ENCODE measurements at places on chromosomes 13 and 19. TPM values are rescaled to one million over a fixed set of nuclear protein-coding genes. Genes with fewer than 3 reads are reported as not detected.

The COX6B2 gene
- total RNA-seq: 0.16 TPM

The JSRP1 gene
- 0.40 TPM for total RNA-seq

The ATP4A gene
- total RNA-seq: not detected

- H3K4me3 ChIP-seq: no peak overlapping the region
- peak overlapping the region; percentile 50 for H3K27ac ChIP-seq
- peaks cover 10% of the 10 kb centered on the region for H3K4me1 ChIP-seq
Observed at GRCh38 chr19:42086770-42087550, 11.0 kb downstream of the ZNF574 start.
